ENCODE measurements at places on chromosomes 1 and 21. TPM values are rescaled to one million over a fixed set of nuclear protein-coding genes. Genes with fewer than 3 reads are reported as not detected.
A peak's percentile ranks its signal among the peaks of the same experiment; 100 is the strongest.

GRCh38 chr21:32908534-32908933 is 117.2 kb upstream of the OLIG2 start:
- H3K27ac ChIP-seq, result no peak overlapping the region
- no peak overlapping the region for H3K4me3 ChIP-seq
- no peaks in the 10 kb centered on the region for H3K4me1 ChIP-seq
- no peaks in the 10 kb centered on the region for H3K27me3 ChIP-seq

- peaks cover 13% of the 10 kb centered on the region for H3K4me1 ChIP-seq
- H3K27me3 ChIP-seq, result no peaks in the 10 kb centered on the region
- no peak for DNase-seq
- H3K4me3 ChIP-seq, result peak overlapping the region; percentile 84
- H3K27ac ChIP-seq, result peak overlapping the region; percentile 93
These were observed 708 bp upstream of the RBBP5 start for GRCh38 chr1:205122489-205122882.

DNA sequence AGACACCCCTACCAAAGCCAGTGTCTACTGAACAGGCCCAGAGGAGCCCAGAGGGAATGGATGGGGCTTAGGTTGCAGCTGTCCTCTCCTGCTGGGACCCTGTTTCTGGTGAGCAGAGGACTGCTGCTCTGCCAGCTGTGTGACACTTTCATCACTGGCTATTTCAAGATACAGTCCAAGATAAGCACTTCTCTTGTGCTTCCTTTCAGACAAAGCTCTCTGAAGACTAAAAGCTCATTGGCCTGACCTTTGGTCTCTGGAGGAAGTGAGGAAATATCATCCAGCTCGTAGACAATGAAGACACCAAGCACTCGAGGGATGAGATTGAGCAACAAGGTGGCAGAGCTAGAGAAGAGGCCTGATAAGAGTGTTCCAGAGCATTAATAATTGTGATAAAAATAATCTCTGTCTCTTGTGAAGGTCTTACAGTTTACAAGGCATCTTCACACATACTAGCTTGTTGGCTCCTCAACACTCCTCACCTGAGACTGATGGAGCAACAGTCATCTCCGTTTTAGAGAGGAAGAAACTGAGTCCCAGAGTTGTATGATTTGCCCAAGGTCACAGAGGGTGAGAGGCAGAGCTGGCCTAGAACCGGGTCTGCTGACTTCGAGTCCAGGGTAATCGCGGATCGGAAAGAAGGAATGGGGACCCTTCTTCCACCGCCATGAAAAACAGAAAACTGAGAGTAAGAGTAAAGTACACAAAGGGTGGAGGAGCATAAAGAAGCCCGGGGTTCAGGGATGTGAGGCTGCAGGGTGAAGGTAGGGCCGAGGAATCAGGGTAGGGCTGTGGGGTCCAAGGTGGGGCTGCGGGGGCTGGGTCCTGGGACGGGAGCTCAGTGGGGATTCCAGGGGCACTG is 666 bp downstream of the PAFAH2 start:
- no peaks in the 10 kb centered on the region for H3K27me3 ChIP-seq
- peak overlapping the region; percentile 61 for H3K27ac ChIP-seq
- peak overlapping the region; percentile 61 for H3K4me3 ChIP-seq
- no peak for DNase-seq
- peaks cover 26% of the 10 kb centered on the region for H3K4me1 ChIP-seq

DNA sequence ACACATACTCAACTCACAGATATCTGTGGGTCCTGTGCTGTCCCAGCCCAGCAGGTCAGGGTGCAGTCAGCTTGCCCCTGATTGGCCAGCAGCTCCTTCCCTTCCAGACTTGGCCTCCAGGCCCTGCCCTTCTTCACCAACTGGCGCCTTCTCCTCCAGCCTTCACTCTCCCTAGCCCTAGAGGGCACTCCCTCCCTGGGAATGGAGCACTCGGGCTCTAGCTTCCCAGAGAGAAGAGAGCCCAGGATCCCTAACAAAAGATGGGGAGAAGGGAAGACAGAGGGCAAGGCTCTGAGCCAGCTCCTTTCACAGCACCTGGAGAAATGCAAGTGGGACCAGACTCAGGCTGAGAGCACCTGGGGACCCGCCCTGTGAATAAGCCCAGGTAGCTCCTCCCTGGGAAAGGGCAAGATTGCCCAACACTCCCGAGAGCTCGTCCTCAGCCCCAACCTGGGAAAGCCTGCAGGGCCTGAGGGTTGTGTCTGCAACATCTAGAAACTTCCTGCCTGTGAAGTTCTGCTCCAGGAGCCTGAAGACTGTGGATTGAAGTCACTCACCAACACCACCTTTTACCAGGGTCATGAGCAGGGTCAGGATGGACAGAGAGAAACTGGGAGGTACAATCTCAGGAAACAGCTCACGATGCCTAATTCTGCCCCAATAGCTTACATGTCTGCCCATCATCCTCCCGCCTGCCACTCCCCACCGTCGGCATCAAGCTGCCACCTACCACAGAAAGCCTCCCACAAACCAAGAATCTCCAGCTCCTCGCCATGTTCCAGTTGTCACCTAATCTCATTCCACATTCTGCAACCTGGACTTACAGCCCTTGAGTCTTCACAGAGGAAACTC is at the start of gene PGLYRP4:
Gene PGLYRP4, minus strand, starts transcription at position 331 of the 852 bp plus-strand sequence. CDS start 909 bp downstream, outside the sequence.
- H3K4me1 ChIP-seq, result peaks cover 5% of the 10 kb centered on the region
- H3K36me3 ChIP-seq, result no peaks in the 10 kb centered on the region
- H3K4me3 ChIP-seq, result no peak within 1 kb of the TSS
- no peak within 1 kb of the TSS for H3K27ac ChIP-seq
- no peak for DNase-seq
- H3K27me3 ChIP-seq, result no peaks in the 10 kb centered on the region

DNA sequence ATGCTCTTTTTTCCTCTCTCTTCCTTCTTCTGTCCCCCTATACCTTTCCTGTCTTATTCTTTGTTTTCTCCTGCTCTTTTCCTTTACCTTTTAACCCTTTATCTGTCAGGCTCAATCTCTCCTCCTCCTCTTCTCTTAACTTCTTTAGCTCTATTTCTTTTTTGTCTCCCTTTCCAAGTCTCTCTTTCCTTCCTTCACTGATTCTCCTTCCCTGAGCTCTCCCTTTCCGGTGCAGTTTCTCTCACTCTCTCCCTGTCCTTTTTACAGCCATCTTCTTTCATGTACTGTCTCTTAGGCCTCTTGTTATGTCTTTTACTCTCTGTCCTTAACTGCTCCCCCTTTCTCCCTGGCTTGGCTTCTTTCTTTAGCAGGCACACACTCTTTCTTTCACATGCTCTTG is 12.0 kb downstream of the SLC30A7 start:
- no peaks in the 10 kb centered on the region for H3K27me3 ChIP-seq
- DNase-seq, result no peak
- H3K27ac ChIP-seq, result no peak overlapping the region
- H3K4me3 ChIP-seq, result no peak overlapping the region
- no peaks in the 10 kb centered on the region for H3K36me3 ChIP-seq

- no peaks in the 10 kb centered on the region for H3K4me1 ChIP-seq
- H3K27ac ChIP-seq, result no peak overlapping the region
- no peaks in the 10 kb centered on the region for H3K27me3 ChIP-seq
- DNase-seq, result no peak
- no peak overlapping the region for H3K4me3 ChIP-seq
- H3K36me3 ChIP-seq, result no peaks in the 10 kb centered on the region
These were observed 20.8 kb downstream of the TMCO1 start for GRCh38 chr1:165747632-165748447.

- peaks cover 8% of the 10 kb centered on the region for H3K4me1 ChIP-seq
- H3K27me3 ChIP-seq, result no peaks in the 10 kb centered on the region
- H3K36me3 ChIP-seq, result no peaks in the 10 kb centered on the region
- no peak overlapping the region for H3K4me3 ChIP-seq
These were observed 4.3 kb downstream of the COA7 start for GRCh38 chr1:52693843-52694242.

GRCh38 chr1:205466595-205467220 is 10.9 kb upstream of the BLACAT1 start:
- H3K36me3 ChIP-seq, result no peaks in the 10 kb centered on the region
- H3K27ac ChIP-seq, result no peak overlapping the region
- DNase-seq, result no peak
- H3K27me3 ChIP-seq, result no peaks in the 10 kb centered on the region
- peaks cover 15% of the 10 kb centered on the region for H3K4me1 ChIP-seq
- H3K4me3 ChIP-seq, result no peak overlapping the region

GRCh38 chr1:81010126-81010525 is 790.6 kb upstream of the ADGRL2 start:
- no peak for DNase-seq
- no peaks in the 10 kb centered on the region for H3K4me1 ChIP-seq
- no peak overlapping the region for H3K4me3 ChIP-seq

- H3K27me3 ChIP-seq, result no peaks in the 10 kb centered on the region
- no peaks in the 10 kb centered on the region for H3K36me3 ChIP-seq
- no peak overlapping the region for H3K4me3 ChIP-seq
- peak overlapping the region; percentile 86 for H3K27ac ChIP-seq
- peak; percentile 40 for DNase-seq
These were observed 6.8 kb upstream of the EPS8L3 start for GRCh38 chr1:109770331-109771095.

GRCh38 chr1:43933386-43934100 is at the start of gene ARTN:
TSS of gene ARTN (plus strand) at chr1:43933801. CDS start at chr1:43935657, 1,856 bp downstream.
- no peaks in the 10 kb centered on the region for H3K36me3 ChIP-seq
- peak within 1 kb of the TSS; percentile 11 for H3K4me3 ChIP-seq
- peaks cover 15% of the 10 kb centered on the region for H3K4me1 ChIP-seq
- H3K27ac ChIP-seq, result no peak within 1 kb of the TSS
- no peak for DNase-seq

DNA sequence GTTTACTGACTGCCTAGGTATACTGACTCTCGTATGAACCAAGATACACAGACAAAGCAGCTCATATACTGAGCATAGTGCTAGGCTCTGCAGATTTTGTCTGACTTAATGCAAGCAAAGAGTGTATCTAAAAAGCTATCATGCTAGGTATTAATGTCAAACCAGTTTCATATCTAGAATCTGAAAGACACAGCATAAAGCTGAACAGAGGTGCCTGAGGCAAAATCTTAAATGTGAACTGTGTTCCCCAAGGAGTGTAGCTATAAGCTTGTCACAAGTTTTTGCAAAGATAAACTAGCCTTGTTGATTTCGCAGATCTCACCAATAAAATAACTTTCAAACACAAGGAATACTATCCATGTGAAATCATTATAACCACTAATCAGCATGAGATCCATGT is 18.1 kb downstream of the JAK1 start:
- H3K4me3 ChIP-seq, result no peak overlapping the region
- H3K27me3 ChIP-seq, result no peaks in the 10 kb centered on the region
- no peak overlapping the region for H3K27ac ChIP-seq
- no peaks in the 10 kb centered on the region for H3K4me1 ChIP-seq
- no peak for DNase-seq
- H3K36me3 ChIP-seq, result no peaks in the 10 kb centered on the region

GRCh38 chr1:178284058-178284457 is 190.2 kb downstream of the RASAL2 start:
- H3K4me3 ChIP-seq, result no peak overlapping the region
- H3K4me1 ChIP-seq, result no peaks in the 10 kb centered on the region
- H3K36me3 ChIP-seq, result no peaks in the 10 kb centered on the region
- DNase-seq, result no peak

DNA sequence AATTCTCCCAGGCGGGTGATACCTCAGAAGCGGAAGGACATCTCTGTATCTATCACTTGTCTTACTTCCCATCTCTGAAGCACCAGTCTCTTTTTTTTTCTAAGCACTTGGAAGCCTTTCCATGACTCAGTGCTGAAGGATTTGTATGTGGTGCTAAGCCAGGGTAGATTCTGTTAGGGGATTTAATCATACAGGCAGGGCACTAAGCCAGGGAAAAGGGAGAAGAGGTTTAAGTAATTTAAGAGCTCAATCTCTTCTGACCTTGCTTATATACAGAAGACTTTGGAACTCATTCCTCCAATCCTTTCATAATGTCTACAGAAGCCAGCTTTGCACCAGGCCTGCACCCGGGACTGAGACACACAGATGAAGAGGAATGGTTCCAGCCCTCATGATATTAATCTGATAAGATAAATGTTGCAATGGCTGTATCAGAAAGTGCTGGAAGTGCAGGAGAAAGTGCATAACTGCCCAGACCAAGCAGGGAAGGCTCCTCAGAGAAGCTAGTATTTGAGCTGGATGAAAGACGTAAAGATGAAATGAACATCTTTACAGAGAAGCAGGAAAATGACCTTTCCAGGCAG is 11.0 kb downstream of the FAM163A start:
- DNase-seq, result no peak
- H3K27ac ChIP-seq, result no peak overlapping the region
- H3K4me3 ChIP-seq, result no peak overlapping the region
- H3K36me3 ChIP-seq, result no peaks in the 10 kb centered on the region

- no peaks in the 10 kb centered on the region for H3K27me3 ChIP-seq
- no peak for DNase-seq
- H3K36me3 ChIP-seq, result no peaks in the 10 kb centered on the region
- no peak overlapping the region for H3K4me3 ChIP-seq
These were observed 332.4 kb downstream of the CAMTA1 start for GRCh38 chr1:7117399-7118281.

GRCh38 chr1:53754484-53755312 is 15.7 kb upstream of the GLIS1 start:
- H3K36me3 ChIP-seq, result no peaks in the 10 kb centered on the region
- peak; percentile 64 for DNase-seq
- H3K27ac ChIP-seq, result no peak overlapping the region

DNA sequence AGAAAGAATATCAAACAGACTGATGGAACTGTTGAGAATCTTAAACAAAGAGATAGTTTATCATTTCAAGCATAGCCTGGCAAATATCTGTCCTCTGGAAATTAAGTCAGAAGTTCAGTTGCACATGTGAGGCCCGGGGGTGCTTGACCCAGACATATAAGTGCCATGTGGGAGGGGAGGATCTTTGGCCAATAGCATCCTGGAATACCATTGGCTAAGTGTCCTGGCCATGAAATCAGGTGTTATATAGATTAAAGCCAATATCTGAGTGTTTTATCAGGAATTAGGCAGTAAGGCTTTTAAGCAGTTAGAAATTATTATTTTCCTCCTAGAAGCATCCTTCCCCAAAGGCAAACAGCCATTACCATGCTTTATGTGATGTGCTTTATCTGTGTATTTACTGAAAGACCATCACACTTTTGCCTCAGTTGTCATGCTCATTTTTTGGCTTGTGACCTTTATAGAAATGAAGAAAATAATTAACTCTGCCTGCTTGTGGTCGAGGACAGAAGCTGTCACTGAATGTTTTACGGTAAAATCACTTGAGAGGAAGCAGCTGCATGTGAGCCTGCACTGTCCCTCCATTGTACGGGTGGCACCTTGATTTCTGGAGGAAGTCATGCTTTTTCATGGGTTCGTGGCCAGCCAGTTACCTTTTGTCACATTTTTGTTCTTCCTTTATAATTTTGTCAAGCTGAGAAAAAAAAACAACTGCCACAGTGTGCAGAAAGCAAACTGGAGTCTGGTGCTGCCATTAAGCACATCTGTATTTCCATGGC is 259.9 kb upstream of the FMN2 start:
- H3K27ac ChIP-seq, result no peak overlapping the region
- DNase-seq, result no peak
- H3K27me3 ChIP-seq, result no peaks in the 10 kb centered on the region
- H3K4me1 ChIP-seq, result no peaks in the 10 kb centered on the region

Gene SPRTN
- 26.4 TPM for total RNA-seq

Gene CD53
- total RNA-seq, result 2.0 TPM

Gene MEX3A
- 3.0 TPM for total RNA-seq

Gene PLA2G2A
- 8.3 TPM for total RNA-seq

Gene DMRTA2
- total RNA-seq, result 3.5 TPM

Gene F5
- total RNA-seq, result 2.0 TPM

Gene RAP1GAP
- total RNA-seq, result 8.0 TPM

Gene RAB25
- total RNA-seq, result 1.2 TPM

Gene MPZ
- total RNA-seq, result 4.2 TPM

Gene PEAR1
- 13.8 TPM for total RNA-seq

Gene KIRREL1
- total RNA-seq, result 31.9 TPM

Gene KPRP
- total RNA-seq, result not detected

Gene ZNF678
- 18.6 TPM for total RNA-seq

Gene CD244
- 1.4 TPM for total RNA-seq

Gene TDRD10
- 50.9 TPM for total RNA-seq

All from testis (tissue), 5 donors.